ENCODE measurements at places on chromosomes 6 and 20.

GRCh38 chr20:57495978-57496377, 29.0 kb downstream of the CTCFL start:
- peaks cover 22% of the 10 kb centered on the region for H3K27me3 ChIP-seq
- no peaks in the 10 kb centered on the region for H3K36me3 ChIP-seq
- DNase-seq: no peak
- peaks cover 12% of the 10 kb centered on the region for H3K4me1 ChIP-seq
- H3K27ac ChIP-seq: no peak overlapping the region

- H3K4me1 ChIP-seq: peaks cover 15% of the 10 kb centered on the region
- H3K27ac ChIP-seq: no peak overlapping the region
- peaks cover 4% of the 10 kb centered on the region for H3K27me3 ChIP-seq
- no peak for DNase-seq
- H3K36me3 ChIP-seq: no peaks in the 10 kb centered on the region
Observed at GRCh38 chr6:14781772-14782525, 463.9 kb upstream of the JARID2 start.

GRCh38 chr6:35489066-35489465, 7.8 kb downstream of the TEAD3 start:
- no peak overlapping the region for H3K27ac ChIP-seq
- DNase-seq: no peak
- no peaks in the 10 kb centered on the region for H3K36me3 ChIP-seq
- H3K27me3 ChIP-seq: peaks cover 3% of the 10 kb centered on the region
- H3K4me3 ChIP-seq: no peak overlapping the region

- H3K4me3 ChIP-seq: no peak overlapping the region
- no peaks in the 10 kb centered on the region for H3K36me3 ChIP-seq
- H3K4me1 ChIP-seq: peaks cover 4% of the 10 kb centered on the region
- H3K27me3 ChIP-seq: peaks cover 10% of the 10 kb centered on the region
Observed at GRCh38 chr6:79810185-79810705, 137.1 kb downstream of the ELOVL4 start.

- no peaks in the 10 kb centered on the region for H3K4me1 ChIP-seq
- H3K27ac ChIP-seq: no peak overlapping the region
- H3K4me3 ChIP-seq: no peak overlapping the region
- no peaks in the 10 kb centered on the region for H3K36me3 ChIP-seq
Observed at GRCh38 chr6:158528826-158529225, 31.1 kb upstream of the TMEM181 start.
